ENCODE measurements at places on chromosomes 1 and 21.

- no peak for DNase-seq
Observed at GRCh38 chr1:231970684-231971083, 344.1 kb downstream of the DISC1 start.

- DNase-seq: no peak
Observed at GRCh38 chr1:234973426-234974250, 155.0 kb downstream of the TOMM20 start.

- no peak for DNase-seq
Observed at GRCh38 chr1:207917080-207917479, 6.2 kb upstream of the CD34 start.

GRCh38 chr1:18540136-18540765, 59.5 kb downstream of the KLHDC7A start:
- no peak for DNase-seq

- no peak for DNase-seq
Observed at GRCh38 chr21:28776251-28776650, 216.4 kb downstream of the LTN1 start.

- no peak for DNase-seq
Observed at GRCh38 chr1:165539306-165539705, 4.5 kb upstream of the LRRC52 start.

GRCh38 chr1:85612704-85613361, 32.3 kb downstream of the CCN1 start:
- no peak for DNase-seq

DNA sequence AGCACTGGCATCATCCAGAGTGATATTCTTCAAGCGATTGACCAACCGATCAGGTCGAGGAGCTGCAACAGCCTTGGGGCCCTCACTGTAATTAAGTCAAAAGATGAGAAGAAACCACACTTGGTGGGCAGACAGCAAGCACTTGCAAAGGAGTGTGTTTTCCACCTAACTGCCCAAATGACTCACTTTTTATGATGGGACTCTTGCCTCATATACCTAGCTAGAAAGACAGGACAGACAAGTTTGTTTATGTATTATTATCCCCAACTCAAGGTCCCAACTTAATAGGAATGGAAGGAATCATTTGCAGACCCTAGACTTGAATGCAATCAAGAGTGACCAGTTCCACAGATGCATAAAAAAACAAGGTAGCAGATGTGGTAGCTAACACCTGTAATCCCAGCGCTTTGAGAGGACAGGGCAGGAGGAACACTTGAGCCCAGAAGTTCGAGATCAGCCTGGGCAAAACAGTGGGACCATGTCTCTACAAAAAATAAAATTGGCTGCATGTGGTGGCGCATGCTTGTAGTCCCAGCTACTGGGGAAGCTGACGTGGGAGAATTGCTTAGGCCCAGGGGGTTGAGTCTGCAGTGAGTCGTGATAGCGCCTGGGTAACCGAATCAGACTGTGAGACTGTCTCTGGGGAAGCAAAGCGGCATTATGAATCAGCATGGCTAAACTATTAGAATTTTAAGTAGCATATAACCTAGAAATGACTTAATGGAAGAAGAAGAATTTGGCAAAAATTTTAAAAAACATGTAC, 2.3 kb upstream of the NRAS start:
- DNase-seq: no peak

DNA sequence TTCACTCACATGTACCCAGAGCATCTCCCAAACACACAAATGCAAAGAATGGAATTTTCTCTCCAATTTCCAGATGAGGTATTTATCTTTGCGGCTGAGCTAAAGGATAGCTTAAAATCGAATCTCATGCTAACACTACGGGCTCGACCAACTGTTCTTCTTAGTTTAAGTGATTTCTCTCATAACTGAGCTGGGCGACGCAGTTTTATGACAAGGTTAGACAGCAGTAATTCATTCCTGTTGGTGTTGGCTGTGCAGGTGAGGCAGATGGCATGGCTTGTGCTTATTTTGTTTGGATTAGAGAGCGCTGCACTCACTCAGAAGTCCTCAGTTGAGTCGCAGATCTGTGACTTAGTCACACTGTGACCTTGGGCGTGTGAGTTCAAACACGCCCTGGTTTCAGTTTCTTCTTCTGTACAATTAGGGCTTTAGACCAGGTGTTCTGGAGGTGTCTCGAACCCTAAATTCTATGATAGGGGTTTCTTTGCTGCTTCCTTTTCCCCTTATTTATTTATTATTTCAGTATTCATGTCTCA, 41.5 kb upstream of the MRPS6 start:
- DNase-seq: no peak

DNA sequence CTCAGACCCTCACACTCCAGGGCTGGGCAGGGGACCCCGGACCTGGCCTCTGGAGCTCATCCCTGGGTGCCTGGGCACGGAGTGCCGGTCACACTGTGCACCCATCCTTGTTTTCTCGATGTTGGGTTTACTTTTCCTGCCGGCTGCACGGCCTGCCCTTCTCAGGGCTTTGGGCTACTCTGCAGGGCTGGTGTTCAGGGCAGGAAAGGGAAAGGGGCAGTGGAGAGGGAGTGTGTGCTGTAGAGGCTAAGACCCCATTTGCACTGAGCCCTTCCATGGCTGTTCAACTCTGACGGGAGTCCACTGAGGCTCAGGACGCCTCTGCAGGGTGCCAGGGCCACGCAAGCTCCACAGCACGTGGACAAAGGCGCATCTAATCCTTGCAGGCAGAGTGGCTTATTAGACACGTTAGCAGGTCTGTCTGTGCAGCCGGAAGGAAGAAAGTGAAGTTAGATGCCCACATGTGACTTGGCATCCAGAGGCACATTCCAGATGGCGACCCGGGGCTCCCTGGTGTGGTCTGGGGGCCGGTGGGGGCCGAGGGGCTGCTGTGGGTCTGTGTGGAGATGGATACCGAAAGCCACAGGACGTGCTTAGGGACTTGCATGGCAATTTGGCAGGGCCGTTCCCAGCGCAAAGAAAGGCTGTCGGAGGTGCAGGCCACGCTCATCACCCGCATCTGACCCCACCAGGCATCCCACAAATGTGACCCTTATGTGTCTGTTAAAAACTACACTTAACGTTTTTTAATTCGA, 33.6 kb downstream of the COL18A1 start:
- DNase-seq: no peak

- no peak for DNase-seq
Observed at GRCh38 chr21:27062443-27062842, 95.6 kb upstream of the ADAMTS5 start.

DNA sequence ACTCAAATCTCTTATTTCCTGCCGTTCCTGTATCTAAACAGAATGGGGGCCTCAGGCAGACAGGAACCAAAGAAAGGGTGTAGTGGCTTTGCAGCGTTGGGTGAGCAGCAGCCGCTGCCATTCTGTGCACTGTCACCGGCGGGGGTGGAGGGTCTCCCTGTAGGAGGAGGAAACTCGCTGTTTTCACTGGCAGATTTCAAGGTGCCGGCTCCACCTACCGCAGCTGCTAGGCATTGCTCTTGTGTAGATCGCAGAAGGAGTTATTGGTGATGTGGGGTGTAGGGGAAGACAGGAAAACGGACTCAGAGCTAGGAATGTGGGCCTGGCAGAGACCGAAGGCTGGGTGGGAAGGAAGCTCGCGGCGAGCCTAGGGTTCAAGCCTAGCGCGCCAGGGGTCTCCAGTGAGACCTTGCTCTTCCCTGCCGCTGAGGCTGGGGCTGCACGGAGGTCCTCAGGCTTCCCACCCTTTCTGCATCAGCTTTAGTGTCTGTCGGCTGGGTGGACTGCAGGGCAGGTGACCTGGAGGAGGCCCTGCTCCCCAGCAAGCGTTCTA, 20.8 kb downstream of the ATP5PO start:
- no peak for DNase-seq

GRCh38 chr1:3993619-3994375, 93.7 kb upstream of the C1orf174 start:
- DNase-seq: no peak

- no peak for DNase-seq
Observed at GRCh38 chr1:213977486-213977842, 10.3 kb upstream of the PROX1 start.

GRCh38 chr1:219419065-219419464, 193.8 kb downstream of the ZC3H11B start:
- no peak for DNase-seq

DNA sequence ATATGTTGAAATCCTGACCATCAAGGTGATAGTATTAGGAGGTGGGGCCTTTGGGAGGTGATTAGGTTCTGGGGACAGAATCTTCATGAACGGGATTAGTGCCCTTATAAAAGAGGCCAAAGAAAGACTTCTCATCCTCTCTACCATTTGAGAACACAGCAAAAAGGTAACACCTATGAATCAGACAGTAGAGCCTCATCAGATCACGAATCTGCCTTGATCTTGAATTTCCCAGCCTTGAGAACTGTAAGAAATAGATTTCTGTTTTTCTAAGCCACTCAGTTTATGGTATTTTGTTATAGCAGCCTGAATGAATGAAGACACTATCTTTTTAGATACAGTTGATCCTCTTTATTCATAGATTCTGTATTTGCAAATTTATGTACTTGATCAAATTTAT, 206.9 kb upstream of the EDN2 start:
- DNase-seq: no peak

- DNase-seq: no peak
Observed at GRCh38 chr1:179137617-179138255, 55.9 kb downstream of the TOR3A start.

DNA sequence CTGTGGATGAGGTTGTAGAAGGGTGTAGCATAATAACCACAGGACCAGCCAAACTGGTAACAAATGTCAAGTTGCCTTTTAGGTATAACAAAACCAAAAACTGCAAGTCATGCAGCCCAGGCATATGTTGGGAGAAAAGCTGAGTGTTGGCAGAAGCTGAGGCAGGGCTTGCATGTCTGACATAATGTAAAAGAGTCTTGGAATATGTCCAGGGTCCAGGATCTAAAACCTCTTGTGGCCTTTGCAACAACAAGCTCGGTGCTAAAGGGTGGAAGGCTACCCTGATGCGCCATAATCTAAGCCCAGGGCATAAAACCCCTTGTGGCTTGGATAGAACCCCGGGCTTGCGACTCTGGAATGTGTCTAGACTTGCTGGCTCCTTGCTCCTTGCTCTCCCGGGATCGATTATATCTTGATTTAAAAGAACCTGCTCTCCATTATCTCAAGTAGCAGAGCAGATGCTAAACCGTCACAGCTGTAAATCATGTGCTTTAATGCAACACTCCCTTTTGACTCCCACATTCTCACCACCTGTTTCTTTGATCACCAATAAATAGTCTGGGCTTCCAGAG, 26.5 kb upstream of the SLC35A3 start:
- DNase-seq: no peak

DNA sequence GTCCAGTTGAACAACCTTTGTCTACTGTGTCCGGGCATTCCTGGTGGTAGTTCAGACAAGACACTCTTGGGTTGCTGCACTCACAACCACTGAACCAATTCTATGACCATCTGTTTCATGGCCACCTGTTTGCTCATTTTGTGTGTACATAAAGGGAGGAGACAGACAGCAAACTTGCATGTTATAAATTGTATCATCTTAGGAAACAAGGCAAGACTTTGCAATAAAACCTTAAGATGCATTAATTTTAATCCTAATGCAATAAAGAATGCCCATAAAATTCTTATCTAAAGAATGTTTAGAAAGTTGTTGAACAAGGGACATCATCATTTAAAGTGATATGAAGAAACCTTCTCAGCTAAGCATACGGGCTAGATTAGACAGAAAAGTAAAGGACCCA, 34.8 kb downstream of the ADAM30 start:
- no peak for DNase-seq

DNA sequence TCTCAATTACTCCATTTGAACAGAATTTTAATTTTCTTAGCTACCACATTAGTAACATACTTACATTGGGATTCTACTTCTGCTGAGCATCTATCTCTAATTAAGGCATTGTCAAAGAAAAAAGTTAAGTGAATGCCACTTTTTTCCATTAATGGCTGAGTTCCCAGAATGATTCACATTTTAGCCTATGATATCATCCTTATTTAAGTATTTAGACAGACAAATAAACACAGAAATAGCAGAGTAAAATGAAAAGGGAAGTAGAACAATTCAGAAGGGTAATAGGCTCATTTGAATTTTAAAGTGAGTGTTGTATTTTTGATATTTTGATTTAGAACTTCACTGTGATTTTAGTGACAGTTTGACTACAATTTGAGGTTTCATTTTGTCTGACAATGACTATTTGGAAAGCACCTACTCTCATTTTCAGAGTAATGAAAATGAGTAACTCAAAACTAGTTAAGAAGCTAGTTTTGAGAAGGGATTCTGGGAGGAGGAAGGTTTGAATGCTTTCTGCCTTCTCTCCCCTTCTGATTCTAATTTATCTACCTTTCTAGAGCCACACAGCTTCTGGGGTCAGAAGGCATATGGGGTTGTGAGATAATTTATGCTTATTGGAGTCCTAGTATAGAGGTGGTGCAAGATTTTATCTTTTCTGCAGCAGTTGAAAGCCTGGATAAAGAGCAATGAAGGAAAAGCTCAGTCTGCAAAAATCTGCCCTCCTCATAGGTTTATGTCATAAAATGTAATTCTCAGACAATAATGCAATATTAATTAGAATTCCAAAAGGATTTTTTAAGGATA, 15.5 kb downstream of the LYPLAL1 start:
- DNase-seq: peak; percentile 69

DNA sequence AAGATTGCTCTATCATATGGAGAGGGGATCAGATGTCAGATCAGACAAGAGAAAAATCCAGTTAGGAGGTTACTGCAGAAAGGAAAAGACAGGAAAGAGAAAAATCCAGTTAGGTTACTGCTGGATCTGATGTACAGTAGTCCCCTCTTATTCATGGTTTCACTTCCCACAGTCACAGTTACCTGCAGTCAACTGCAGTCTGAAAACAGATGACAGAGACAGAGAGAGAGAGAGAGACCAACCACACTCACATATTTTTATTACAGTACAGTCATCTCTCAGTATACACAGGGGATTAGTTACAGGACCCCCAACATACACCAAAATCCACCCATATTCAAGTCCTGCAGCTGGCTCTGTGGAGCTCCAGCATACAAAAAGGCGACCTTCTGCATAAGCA, 29.3 kb downstream of the NUP133 start:
- DNase-seq: peak; percentile 40

- DNase-seq: no peak
Observed at GRCh38 chr1:116257836-116258235, 115.2 kb upstream of the ATP1A1 start.

DNA sequence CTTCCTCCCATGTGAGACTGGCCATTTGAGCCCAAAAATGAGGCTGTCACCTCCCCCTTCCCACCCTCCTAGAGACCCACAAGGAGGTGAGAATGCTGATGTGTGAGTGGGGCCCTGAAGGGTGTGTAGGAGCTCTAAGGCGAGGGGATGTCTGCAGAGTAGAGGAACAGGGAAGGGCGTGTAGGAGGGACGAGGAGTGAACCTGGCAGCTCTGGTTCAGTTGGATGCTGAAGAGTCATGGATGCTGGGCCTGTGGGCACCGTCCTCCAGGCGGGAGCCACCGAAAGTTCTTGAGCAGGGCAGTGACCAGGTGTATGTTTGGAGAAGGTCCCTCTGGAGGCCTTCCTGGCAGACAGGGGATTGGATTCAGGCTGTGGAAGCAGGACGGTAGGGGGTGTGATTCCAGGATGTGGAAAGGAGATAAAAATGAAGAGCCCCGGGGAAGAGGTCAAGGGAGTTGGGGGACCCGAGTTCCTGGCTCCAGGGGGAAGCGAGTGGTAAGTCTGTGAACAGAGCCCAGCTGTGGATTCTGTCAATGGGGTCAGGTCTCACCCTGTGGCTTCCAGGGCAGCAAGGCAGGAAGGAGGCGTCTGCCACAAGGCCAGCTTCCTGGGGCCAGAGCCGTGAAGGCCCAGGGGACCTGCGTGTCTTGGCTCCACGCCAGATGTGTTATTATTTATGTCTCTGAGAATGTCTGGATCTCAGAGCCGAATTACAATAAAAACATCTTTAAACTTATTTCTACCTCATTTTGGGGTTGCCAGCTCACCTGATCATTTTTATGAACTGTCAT, 7.9 kb downstream of the SAMD11 start:
- no peak for DNase-seq

Measured in GM12878 (cell line).